Stimulated activated CD4-positive, alpha-beta T cell treated with anti-CD3 and anti-CD28 coated beads, Interleukin-1b, Interleukin-23, amount 100 ng/mL, for 48 hours (primary cell): ENCODE measurements at places on chromosomes 11 and 22.

DNA sequence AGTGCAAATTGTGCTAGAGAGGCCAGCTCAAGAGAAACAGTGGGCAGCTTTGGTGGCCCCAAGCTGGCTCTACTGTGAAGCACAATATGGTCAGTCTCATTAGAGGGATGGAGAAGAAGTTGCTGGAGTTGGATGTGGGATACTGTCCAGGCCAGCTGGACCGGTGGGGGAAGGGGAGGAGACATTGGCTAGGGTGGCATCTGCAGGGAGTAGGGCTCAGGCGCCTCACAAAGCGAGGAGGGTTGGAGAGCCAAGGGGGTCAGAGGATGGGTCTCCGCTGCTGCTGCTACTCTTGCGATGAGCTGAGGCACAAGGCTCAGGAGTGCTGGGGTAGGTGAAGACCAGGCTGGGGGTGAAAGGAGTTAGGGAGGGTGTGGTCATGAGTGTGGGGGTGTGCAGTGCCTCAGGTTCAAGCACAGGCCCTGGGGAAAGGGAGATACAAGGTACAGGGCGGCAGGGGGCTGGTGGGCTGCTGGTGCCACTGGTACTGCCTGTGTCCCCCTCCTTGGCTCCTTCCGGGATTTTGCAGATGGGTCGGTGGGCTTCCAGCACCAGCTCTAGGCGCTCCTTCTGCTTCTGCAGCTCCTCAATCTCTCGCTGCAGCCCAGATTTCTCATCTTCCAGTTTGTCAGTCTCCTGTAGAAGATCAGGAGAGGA is 2.3 kb downstream of the CCDC85B start:
- no peak for DNase-seq

- no peak for DNase-seq
These were observed 166.5 kb upstream of the CADM1 start for GRCh38 chr11:115670538-115671205.

- DNase-seq, result no peak
These were observed 8.2 kb downstream of the TRPM5 start for GRCh38 chr11:2436013-2436520.

GRCh38 chr11:65266210-65266609 is 4.4 kb downstream of the POLA2 start:
- DNase-seq, result no peak
